ENCODE measurements at places on chromosomes 5 and 9. TPM values are rescaled to one million over a fixed set of nuclear protein-coding genes. Genes with fewer than 3 reads are reported as not detected.

PRELID2 gene
- total RNA-seq: 20.3 TPM

NPR3 gene
- not detected for total RNA-seq

SLC36A3 gene
- not detected for total RNA-seq

CDKN2B-AS1 gene
- 0.77 TPM for total RNA-seq

EGFL7 gene
- total RNA-seq: not detected

LRRC19 gene
- not detected for total RNA-seq

TRIM7 gene
- not detected for total RNA-seq

PCDHGA10 gene
- total RNA-seq: 0.18 TPM

PCA3 gene
- not detected for total RNA-seq

SLC1A3 gene
- not detected for total RNA-seq

CAMK2A gene
- total RNA-seq: not detected

Measured in HepG2 (cell line).